Aortic smooth muscle cell (primary cell): ENCODE measurements at places on chromosomes 13 and 19. TPM values are rescaled to one million over a fixed set of nuclear protein-coding genes. Genes with fewer than 3 reads are reported as not detected.

IGSF23 gene
- total RNA-seq: not detected in 2 replicates

SHISA2 gene
- total RNA-seq: under 0.01 TPM in 1 of 2 replicates, not detected in the other

PDE4C gene
- 0.12 and 0.26 TPM in 2 replicates for total RNA-seq

WASF3 gene
- 9.5 TPM in 2 replicates for total RNA-seq

ZNF99 gene
- total RNA-seq: not detected in 2 replicates

BCKDHA gene
- 23.1 and 26.3 TPM in 2 replicates for total RNA-seq

EDNRB gene
- 2.3 and 9.4 TPM in 2 replicates for total RNA-seq

LILRB3 gene
- not detected in 2 replicates for total RNA-seq

KLK8 gene
- not detected in 2 replicates for total RNA-seq

C19orf33 gene
- total RNA-seq: not detected in 2 replicates

ADGRE3 gene
- total RNA-seq: not detected in 2 replicates

TEX26 gene
- 0.25 TPM in 1 of 2 replicates, not detected in the other for total RNA-seq

COX6B2 gene
- total RNA-seq: not detected in 2 replicates

PNMA8A gene
- total RNA-seq: 1.2 and 4.8 TPM in 2 replicates

DCT gene
- total RNA-seq: under 0.01 TPM in 1 of 2 replicates, not detected in the other

TIMM44 gene
- total RNA-seq: 48.4 and 54.2 TPM in 2 replicates

PLK5 gene
- not detected in 2 replicates for total RNA-seq

ZNF575 gene
- total RNA-seq: 0.25 and 0.26 TPM in 2 replicates

PGLYRP1 gene
- total RNA-seq: not detected in 2 replicates

KCNC3 gene
- total RNA-seq: under 0.01 TPM in 2 replicates

SERP2 gene
- total RNA-seq: 9.9 and 12.4 TPM in 2 replicates

ZNF69 gene
- total RNA-seq: 3.6 and 4.7 TPM in 2 replicates

BCAM gene
- 7.3 and 30.0 TPM in 2 replicates for total RNA-seq

NKG7 gene
- total RNA-seq: not detected in 2 replicates

LRFN3 gene
- 1.5 and 2.4 TPM in 2 replicates for total RNA-seq

ZNF433 gene
- total RNA-seq: 6.1 and 7.9 TPM in 2 replicates

CAPN12 gene
- not detected in 2 replicates for total RNA-seq

IGFL3 gene
- total RNA-seq: not detected in 2 replicates

GIPR gene
- 0.12 and 0.26 TPM in 2 replicates for total RNA-seq

CAPS gene
- total RNA-seq: 18.1 and 21.3 TPM in 2 replicates

LILRB2 gene
- total RNA-seq: not detected in 2 replicates

MATK gene
- total RNA-seq: not detected in 2 replicates

CGB1 gene
- total RNA-seq: not detected in 2 replicates

C3 gene
- total RNA-seq: 0.50 and 1.1 TPM in 2 replicates

PTH2 gene
- not detected in 2 replicates for total RNA-seq

ZNF296 gene
- 0.25 TPM in 1 of 2 replicates, not detected in the other for total RNA-seq

LGALS14 gene
- not detected in 2 replicates for total RNA-seq

ANGPTL8 gene
- total RNA-seq: not detected in 2 replicates

RDH8 gene
- not detected in 2 replicates for total RNA-seq

IRF2BP1 gene
- 17.8 and 21.4 TPM in 2 replicates for total RNA-seq

CPAMD8 gene
- 0.26 and 0.31 TPM in 2 replicates for total RNA-seq

VSTM2B gene
- total RNA-seq: not detected in 2 replicates

URAD gene
- not detected in 2 replicates for total RNA-seq

RNF225 gene
- 0.12 and 0.26 TPM in 2 replicates for total RNA-seq
